HL-60 (cell line): ENCODE measurements at places on chromosomes 16 and 17.
A peak's percentile ranks its signal among the peaks of the same experiment; 100 is the strongest.

GRCh38 chr16:27199736-27200135, 3.6 kb upstream of the KDM8 start:
- DNase-seq = peak; percentile 51

- DNase-seq = peak; percentile 22
Measured at GRCh38 chr16:35431829-35432663, 1972.6 kb downstream of the TP53TG3F start.

- DNase-seq = no peak
Measured at GRCh38 chr17:29504711-29505110, 62.1 kb downstream of the ABHD15 start.

DNA sequence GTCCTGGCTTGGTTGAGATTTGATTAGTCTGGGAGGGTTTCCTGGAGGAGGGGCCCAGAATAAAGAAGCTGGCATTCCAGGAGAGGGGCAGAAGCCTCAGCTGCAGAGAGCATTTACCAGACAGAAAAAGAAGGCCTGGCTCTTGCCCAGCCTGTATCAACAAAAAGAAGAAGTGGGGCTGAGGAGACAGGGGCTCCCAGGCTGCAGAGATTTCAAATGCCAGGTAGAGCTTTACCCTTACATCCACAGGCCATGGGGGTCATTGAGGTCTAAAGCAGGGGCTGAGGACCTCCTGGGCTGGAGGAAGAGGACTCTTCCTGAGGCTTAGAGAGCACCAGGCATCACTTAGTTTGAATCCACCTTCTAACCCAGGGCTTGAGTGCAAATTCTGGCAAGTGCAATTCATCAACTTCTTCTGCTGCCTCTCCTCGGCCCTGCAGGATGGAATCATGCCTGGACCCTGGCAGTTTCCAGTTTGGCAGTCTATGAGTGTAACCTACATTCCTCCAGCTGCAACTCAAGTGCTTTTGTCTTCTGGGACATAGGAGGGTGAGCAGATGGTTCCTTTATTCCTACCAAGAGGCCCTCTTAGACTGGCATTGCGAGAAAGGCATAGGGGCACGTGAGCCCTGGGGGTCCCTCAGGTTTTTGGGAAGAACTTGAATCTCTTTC, 15.3 kb downstream of the CA7 start:
- DNase-seq = no peak

DNA sequence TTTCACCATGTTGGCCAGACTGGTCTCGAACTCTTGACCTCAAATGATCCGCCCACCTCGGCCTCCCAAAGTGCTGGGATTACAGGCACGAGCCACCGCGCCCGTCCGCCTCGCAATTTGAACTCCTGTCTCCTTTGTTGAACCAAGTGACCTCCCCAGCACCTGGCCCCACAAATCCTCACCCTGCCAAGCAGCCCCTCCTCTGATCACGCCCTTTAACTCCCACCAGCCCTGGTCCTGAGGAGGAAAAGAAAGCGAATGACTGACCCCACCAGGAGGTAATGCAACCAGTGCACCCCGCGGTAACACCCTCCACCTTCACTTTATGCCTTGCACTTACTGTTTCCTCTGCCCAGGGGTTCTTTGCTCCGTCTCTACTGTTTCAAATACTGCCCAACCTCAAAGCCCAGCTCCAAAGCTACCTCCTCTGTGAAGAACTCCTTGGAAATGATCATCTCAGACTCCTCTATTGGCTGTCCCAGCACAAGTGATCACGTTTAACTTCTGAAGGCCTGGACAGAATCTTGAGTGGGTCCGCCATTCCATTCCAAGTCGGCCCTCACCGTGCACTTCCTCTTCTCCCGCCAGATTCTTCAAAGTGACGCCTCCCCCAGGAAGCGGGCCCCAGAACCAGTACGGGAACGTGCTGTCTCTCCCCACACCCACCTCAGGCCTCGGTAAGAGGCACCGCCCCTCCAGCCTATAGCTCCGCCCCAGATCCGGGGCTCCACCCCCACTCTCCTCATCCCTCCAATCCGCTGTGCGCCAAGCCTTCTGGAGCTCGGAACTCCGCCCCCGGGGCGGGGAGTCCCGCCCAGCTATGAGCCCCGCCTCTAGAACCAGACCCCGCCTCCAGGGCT, 4.4 kb downstream of the CD19 start:
- DNase-seq = peak; percentile 85

DNA sequence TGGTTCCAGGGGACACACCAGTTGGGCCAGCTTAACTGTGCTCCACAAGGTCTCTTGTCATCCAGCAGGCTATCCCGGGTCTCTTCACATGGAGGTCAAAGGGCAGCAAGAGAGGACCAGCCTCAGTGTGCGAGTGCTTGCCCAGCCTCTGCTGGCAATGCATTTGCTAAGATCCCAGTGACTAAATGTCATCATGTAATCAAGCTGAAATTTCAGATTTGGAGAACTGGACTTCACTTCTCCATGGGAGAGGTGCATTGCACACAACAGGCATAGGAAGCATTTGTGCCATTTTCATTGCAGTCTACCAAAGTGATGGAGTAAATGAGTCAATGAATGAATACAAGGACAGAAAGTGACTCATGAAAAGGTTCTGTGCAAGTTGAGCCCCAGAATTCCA, 51.2 kb upstream of the KDM8 start:
- DNase-seq = no peak

- no peak for DNase-seq
Measured at GRCh38 chr16:84314373-84314772, 19.7 kb downstream of the WFDC1 start.

- peak; percentile 42 for DNase-seq
Measured at GRCh38 chr16:54286366-54287130, at the start of gene IRX3. IRX3 (minus strand) TSS chr16:54286787; CDS start chr16:54286050, 737 bp downstream.

DNA sequence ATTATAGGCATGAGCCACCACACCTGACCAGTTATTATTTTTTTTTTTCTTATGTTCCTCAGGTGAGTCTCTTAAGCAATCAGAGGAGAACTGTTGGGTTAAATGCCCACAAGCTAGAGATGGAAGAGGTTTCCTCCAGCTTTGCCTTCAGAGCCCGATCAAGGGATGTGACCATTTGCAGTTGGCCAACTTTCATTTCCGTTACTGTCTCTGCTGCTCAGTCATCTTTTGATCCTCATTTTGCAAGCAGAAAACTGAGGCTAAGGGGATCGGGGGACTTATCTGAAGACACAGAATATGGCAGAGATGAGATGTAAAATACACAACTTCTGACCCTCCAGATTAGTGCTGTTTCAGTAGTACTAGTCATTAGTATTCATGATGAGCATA, 188.8 kb downstream of the RAB11FIP4 start:
- peak; percentile 58 for DNase-seq

GRCh38 chr17:7712111-7712771, 5.3 kb upstream of the DNAH2 start:
- DNase-seq = no peak

DNA sequence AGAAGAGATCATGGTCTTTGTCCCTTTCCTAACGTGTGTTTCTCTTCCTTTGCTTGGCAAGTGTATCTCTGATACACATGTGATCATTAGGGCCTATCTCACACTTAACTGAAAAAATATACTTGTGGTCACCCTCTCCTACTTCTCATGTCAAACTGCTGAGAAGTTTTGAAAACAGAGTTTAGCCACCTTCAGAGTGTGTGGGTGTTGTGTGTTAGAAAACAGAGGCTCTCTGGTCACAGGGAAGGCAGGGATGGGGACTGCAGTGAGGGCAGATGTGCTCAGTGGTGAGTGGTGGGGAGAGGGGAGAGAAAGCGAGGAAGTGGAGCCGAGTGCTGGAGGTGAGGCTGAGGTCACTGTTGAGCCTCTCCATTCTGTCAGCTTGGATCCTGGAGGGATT, 29.4 kb downstream of the GRB7 start:
- no peak for DNase-seq

GRCh38 chr17:12365805-12366204, 299.9 kb upstream of the MYOCD start:
- no peak for DNase-seq

DNA sequence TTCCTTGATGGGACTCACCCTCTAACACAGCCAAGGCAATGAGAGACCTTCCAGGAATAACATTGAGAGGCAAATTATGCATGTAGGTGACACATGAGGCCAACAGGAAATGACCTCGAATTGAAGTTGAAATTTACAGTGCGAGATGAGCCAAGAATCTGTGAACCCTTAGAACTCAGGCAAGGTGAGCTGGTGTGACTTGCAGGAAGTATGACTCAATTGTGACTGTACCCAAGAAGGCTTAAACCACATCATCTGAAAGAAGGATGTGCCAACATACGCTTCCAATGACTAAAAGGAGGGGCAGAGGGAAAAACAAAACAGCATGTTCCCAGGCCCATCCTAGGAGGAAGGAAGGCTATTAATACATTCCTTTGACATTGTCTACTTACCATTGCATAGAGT, 44.8 kb downstream of the PITPNC1 start:
- peak; percentile 72 for DNase-seq

DNA sequence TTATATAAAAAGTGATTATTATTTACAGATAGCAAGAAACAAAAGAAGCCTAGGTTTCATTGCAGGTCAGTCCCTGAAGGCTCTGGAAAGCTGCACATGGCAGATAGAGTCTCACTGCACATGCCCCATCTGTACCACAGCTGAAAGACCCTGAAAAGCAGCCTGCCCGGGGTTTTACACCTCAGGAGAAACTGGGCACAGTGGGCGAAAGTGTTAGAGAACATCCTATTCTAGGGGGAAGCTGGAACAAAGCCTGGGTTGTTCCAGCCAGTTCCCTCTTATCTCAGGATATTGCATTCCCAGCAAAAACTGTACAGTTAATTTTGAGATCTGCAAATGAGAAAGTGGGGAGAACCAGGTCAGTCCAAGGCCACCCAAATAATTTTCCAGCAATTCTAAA, 419.7 kb downstream of the CNTNAP4 start:
- DNase-seq = no peak

- peak; percentile 77 for DNase-seq
Measured at GRCh38 chr16:31202414-31203375, at the start of gene PYCARD. PYCARD (minus strand) TSS chr16:31202760; CDS start chr16:31202690, 70 bp downstream.

DNA sequence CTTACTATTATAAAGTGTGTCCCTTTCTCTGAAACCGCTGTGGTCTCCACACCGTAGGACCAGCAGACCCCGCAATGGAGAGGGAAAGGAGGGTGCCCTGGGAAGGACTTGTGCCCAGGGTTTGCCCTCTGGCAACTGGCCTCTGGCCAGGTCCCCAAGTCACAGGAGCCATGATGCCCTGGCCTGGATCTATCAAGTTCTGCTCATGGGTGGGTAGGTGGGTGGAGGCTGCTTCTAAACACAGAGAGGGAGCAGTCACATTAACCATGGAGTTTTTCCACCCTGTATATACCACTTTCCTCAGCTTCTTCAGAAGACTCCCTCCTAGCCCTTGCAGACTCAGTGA, 9.4 kb upstream of the NEUROD2 start:
- DNase-seq = no peak

- DNase-seq = no peak
Measured at GRCh38 chr17:27547301-27547683, 83.7 kb upstream of the LGALS9 start.

DNA sequence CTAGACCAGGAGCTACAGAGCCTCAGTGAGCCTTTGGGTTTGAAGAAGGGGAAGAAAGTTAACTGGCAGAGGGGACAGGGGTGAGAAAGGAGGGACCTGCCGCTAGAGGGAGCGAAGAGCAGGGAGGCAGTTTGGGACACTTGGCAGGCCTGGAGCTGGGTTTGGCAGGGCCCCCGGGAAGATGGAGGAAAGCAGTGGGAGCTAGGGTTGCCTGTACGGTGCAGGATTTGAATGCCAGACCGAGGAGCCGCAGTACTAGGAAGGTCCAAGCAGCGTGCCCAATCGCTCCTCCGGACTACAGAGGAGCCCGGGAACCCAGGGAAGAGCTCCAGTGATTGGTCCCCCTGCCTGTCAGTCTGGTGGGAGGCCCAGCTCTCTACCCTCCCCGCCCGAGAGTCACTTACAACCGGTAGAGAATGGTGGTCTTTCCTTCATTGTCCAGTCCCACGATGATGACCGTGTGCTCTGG, 1.3 kb downstream of the ARL5C start:
- peak; percentile 86 for DNase-seq

- DNase-seq = no peak
Measured at GRCh38 chr16:80260906-80261311, 279.9 kb upstream of the DYNLRB2 start.

DNA sequence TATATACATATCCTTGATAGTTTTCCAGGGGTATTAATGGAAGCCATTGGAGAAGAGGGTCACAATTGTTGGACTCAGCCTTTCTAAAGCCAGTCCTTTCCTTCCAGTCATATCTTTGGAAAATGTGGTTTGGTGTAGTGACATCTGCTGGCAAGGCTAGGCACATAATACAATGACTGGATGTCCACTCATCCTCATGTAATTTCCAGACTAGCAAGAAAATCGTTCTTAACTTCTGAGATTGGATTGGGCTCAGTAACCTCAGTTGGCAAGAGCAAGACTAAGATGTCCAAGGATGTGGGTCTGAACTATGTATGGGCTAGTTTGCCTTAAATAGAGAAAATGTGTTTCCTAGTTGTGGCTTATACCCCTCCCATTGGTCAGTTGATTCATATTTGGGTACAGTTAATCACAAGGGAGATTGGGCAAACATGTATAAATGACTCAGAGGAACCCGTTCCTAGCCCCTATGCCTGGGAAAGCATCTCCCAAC, 8.7 kb upstream of the KAT7 start:
- DNase-seq = no peak

DNA sequence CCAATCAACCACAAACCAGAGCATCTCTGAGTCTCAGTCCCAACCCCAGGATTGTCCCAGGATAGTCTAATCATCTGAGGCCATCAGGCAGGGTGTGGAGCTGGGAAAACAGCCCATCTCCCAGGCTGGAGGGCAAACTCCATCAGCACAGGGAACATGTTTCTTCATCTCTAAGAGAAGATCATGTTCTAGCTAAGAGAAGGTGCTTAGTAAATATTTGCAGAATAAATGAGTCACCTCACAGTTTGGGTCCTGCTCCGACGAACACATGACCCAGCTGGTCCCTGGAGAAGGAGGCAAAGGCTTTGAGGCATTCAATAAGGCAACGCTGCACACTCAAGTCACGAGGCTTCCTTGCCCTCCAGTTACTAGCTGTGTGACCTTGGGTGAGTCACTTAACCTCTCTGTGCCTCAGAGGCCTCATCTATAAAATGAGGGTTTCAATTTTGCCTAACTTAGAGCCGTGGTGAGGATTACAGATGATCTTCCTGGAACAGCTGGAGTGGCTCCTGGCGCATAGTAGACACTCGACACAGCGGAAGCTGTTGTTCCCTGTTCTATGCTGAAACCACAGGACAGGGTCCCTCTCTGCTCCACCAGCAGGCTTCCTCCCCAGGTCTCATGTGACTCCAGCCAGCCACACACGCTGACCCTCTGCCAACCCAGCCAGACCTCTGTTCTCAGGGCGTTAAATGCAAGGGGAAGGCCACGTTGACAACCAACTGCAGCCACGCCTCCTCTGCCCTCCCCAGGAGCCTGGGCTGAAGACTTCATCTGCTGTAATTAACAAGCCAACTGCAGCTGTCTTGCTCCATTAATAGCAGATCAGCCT, 10.3 kb upstream of the RPL38 start:
- peak; percentile 79 for DNase-seq

- no peak for DNase-seq
Measured at GRCh38 chr16:82621781-82622180, 5.0 kb upstream of the CDH13 start.

GRCh38 chr17:47720196-47720595, 12.8 kb upstream of the TBX21 start:
- DNase-seq = no peak

GRCh38 chr17:36463916-36464764, 22.3 kb upstream of the ZNHIT3 start:
- peak; percentile 47 for DNase-seq
